ENCODE measurements at places on chromosomes 5 and 9.
A peak's percentile ranks its signal among the peaks of the same experiment; 100 is the strongest.

DNA sequence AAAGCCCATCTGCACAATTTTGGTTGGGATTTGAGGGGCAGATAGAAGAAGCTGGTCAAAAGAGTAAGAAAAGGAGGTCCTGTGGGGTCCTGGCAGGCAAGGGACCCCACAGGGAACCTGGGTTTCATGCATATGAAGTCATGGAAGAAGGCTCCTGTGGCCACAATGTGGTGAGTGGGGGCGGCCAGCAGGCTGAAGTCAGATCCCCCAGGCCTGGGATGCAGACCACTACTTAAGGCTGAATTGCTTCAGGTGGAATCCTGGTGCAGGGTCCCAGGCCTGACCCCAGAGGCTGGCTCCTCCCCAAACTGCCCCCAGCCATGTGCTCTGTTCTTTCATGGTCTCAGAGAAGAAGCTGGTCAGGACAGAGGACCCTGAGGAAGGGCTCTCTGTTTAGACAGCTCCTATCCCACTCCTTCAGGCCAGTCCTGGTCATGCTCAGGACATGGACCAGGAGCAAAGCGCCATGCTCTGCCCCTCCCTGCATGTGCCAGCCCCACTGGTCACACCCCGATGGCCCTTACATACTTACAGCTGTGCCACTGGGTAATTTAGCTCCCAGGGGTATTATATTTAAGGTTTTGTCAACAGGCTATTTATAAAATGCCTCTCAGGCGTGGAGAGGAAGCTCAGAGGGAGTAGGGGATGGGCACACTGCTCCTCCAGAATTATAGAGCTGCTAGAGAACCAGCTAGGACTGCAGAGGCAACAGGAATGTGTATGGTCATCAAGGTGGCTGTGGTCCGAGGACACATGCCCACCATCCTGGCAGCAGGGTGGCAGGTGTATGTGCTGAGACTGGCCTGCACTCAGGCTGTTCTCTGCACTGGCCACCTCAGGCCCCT, 33.4 kb downstream of the C5orf15 start:
- DNase-seq: peak; percentile 17

GRCh38 chr5:55055183-55055582, 31.1 kb downstream of the GZMK start:
- DNase-seq: no peak

GRCh38 chr9:136616307-136616635, 46.4 kb upstream of the EGFL7 start:
- DNase-seq: no peak

DNA sequence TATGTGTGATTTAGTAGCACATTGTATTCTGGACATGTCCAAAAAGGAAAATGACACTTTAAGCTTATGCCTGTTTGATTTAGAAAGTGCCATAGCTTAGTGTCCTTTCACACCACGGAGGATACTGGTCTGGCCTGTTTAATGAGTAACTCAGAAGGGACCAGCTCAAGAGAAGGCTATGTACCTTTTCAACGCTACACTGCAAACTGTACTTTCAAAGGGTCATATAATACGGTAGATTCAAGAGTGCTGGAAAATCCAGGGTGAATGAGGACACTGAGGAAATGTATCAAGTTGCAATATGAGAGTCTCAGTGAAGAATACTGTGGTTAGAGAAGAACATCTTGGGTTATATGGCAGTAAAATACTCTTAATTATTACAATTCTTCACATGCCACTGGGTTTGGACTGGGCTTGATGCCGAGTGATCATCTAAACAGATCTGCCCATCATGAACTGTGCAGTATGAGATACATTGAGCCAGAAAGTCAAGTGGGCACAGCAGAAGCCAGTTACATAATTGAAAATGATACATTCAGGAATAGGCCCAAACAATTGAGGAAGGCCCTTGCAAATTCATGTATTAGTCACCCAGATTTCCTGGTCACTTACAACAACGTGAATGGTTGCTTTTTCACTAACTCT, 1211.5 kb upstream of the CDH9 start:
- peak; percentile 24 for DNase-seq

GRCh38 chr9:104927216-104927911, 591 bp downstream of the ABCA1 start:
- DNase-seq: peak; percentile 28

DNA sequence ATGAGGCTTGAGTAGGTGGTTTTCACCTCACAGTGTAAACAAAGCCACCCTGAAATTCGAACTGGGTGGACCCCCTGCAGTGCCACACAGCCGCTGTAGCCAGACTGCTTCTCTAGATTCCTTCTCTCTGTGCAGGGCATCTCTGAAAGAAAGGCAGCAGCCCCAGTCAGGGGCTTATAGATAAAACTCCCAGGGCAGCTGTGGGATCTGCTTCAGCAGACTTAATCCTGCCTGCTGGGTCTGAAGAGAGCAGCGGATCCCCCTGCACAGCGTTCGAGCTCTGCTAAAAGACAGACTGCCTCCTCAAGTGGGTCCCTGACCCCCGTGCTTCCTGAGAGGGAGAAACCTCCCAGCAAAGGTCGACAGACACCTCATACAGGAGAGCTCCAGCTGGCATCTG, 71.4 kb downstream of the CARTPT start:
- DNase-seq: no peak

GRCh38 chr9:121597698-121598166, 53.7 kb upstream of the DAB2IP start:
- no peak for DNase-seq

GRCh38 chr5:135034963-135035677, 1.1 kb upstream of the PITX1 start:
- DNase-seq: no peak

DNA sequence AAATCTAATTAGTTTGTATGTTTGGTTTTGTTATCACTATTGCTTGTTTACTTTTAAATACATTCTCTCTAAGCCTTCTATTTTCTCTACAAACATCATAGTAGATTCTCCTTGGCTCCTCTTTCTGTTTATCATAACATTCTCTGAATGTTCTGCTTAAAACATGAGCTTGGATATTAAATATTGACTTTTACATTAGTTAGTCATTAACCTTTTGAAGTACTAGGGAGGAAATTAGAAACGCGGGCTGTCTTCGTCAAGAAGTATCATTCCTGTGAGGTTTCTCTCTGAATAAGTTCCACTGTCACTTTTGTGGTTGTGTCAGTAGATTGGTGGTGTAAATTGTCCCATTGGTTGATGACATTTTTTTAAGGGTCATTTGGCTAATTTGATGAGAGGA, 821.5 kb downstream of the EFNA5 start:
- DNase-seq: no peak

DNA sequence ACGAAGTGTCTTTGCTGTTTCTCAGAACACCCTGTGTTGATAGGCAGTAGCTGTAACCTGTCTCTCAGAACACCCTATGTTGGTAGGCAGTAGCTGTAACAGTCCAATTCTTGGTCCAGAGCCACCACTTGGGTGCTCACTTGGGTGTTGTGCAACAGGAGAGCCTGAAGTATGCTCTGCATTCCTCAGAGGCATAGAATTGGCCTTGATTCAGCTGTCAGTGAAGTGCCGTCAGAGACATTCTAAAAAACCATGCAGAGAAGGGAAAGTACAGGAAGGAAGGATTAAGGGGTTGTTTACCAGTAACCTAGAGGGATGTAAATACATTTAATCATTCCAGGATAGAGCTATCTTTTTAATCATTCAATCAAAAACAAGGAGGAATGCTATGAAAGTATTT, 231.2 kb downstream of the ARRDC3 start:
- DNase-seq: peak; percentile 14

- DNase-seq: no peak
Observed at GRCh38 chr9:7762600-7762999, 37.0 kb downstream of the DMAC1 start.

GRCh38 chr5:81980160-81980559, 8.3 kb downstream of the ATG10 start:
- DNase-seq: no peak
